ENCODE measurements at places on chromosomes 1 and 21.

GRCh38 chr1:113396585-113396984 is 6.3 kb downstream of the MAGI3 start:
- DNase-seq = no peak

DNA sequence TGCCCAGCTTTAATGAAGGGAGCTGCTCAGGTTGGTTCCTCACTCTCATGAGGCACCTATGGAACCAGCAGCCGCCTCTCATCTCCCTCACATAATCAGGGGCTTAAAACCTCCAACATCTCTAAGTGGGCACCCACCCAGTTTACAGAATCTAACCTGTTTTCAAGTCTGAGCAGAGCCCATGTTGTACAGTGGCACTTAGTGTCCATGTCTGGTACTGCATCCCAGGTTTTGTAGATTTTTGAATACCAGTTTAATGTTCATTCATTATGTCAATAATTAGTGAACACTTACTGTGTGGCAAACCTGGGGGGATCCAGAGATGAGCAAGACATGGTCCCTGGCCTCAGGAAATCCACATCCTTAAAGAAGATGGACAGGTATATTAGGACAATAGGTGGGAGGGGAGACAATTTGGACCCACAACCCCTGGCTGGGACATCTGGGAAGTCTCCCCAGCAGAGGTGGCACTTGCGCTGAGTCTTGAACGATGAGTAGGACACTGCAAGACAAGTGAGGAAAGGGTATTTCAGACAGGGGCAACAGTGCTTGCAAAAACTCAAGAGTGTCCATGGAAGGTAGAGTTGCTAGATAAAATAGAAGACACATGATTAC is 83.3 kb downstream of the LACTBL1 start:
- no peak for DNase-seq

DNA sequence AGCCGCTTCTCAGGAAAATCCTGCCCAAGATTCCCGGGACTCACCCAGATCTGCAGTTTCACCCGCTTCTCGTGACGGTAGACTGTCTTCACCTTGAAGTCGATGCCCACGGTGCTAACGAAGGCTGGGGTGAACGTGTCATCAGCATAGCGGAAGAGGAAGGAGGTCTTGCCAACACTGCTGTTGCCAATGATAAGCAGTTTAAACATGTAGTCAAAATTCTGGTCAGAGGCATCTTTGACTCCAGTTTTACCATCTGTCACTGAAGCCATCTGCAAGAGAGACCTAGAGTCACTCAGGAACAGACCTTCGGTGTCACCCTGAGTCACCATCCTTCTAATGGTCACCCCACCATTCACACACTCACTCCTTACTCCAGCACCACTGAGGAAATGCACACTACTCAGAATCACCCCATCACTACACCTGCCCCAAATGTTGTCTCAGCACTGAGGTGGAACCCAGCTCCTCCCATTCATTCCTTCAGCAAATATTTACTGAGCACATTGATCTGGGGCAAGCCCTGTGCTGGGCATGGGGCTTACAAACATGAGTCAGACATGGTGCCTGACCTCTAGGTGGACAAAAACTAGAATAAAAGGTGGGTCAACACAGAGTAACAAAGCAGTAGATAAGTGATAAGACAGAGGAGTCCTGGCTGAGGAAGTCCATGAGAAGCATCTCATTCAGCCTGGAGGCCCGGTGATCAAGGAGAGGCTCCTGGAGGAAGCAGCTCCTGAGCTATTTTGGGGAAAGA is 13.5 kb downstream of the RAB3B start:
- no peak for DNase-seq

DNA sequence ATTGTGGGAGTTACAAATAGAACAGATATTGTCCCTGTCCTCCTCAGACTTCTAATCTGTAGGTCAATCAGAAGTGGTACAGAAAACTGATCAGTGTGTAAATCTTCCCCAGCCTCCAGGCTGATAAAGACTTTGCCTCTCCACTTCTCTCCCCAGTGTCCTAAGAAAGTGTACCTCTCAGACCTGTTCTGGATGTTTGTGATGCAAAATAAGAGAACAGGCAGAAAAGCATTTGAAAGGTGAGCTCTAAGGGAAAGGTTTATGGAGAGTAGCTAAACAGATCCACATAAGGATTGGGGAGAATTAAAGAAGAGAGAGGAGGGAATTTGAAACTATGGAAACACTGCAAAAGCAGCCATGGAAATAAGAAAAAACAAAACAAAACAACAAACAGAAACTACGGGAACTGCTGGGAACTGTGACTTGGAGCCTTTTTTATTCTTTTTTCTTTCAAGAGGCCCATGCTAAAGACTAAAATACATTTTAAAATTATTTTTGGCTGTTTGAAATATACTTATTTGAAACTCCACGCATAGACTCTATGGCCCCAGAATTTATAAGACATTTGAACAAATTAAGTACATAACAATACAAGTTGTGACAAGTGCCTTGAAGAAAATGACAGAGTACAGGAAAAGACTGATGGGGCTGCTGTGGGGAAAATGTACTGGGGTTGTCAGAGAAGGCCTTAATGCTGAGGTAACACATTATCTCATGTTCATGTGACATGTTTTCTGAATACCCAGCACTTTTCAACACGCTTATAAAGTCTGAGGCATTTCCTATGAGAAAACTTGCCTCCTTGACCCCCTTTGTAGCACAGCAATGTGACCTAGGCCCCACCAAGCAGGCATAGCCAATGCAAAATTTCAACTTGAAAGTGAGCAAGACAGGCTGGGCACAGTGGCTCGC is 51.2 kb downstream of the TRAF5 start:
- DNase-seq = no peak

DNA sequence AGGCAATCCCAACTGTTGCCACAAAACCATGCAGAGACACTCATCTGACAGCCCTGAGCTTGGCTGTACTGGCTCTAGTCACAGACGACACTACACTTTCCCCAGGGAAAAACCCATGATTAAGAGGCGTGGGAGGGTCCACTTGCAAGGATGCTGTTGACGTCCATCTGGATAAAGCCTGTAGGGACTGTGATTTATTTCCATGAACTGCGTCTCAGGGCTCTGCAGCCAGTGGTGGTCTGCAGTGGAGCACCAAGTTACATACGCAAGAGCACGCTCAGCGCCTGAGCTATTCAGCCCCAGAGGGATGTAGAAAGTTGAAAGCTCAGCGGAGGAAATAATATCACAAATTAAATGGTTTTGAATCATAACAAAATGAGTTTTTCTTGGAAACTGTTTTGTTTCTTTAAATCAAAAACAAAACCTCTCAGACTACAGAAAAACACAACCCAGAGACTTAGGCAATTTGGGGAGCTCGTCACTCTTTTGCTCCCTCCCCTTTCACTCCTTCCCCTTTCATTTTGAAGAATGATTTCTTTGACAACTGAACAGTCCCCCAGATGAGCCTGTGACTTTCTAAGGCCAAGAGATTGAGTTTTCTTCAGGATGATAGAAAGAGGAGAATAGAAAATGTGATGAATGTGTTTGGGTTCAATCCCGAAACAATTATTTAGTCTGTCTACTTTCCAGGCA is 71.2 kb downstream of the NGF start:
- no peak for DNase-seq

GRCh38 chr1:171252482-171252881 is 4.2 kb downstream of the FMO1 start:
- DNase-seq = no peak

- no peak for DNase-seq
Observed at GRCh38 chr21:39951183-39952101, 84.2 kb downstream of the PCP4 start.

GRCh38 chr1:7278827-7279765 is 492.0 kb upstream of the VAMP3 start:
- no peak for DNase-seq
